SJSA1 (cell line): ENCODE measurements at places on chromosomes 1 and 21.
A peak's percentile ranks its signal among the peaks of the same experiment; 100 is the strongest.

- no peak for DNase-seq
Observed at GRCh38 chr21:8989721-8990325, 1531.6 kb upstream of the TPTE start.

DNA sequence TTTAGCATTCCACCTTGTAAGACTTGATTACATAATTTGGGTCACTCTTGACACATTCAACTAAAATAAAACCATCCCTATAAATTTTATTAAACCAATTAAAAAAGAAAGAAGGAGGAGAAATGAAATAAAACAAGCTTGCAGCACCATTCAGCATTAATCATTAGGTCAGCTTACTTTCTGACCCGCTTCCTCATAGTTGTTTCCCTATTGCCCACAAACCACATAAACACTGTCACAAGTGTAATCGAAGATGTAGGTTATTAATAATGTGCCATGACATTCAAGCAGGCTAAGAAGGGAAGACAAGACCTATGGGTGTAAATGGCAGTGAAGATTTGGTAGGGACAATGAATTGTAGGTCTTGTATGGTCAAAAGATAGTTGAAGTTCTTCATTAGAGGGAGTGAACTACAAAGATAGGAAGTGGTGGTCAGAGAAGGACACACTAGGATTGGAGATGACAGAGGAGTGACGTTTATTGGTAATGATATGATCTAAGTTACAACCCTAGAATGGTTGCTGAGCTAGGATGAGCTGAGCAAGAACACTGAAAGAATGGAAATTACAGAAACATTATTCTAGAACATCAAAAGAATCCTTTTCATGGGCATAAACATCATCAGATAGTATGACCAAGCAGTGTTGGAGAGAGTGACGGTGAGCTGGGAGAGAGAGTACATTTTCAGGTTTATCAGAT is 231.5 kb downstream of the KCNT2 start:
- DNase-seq, result no peak

DNA sequence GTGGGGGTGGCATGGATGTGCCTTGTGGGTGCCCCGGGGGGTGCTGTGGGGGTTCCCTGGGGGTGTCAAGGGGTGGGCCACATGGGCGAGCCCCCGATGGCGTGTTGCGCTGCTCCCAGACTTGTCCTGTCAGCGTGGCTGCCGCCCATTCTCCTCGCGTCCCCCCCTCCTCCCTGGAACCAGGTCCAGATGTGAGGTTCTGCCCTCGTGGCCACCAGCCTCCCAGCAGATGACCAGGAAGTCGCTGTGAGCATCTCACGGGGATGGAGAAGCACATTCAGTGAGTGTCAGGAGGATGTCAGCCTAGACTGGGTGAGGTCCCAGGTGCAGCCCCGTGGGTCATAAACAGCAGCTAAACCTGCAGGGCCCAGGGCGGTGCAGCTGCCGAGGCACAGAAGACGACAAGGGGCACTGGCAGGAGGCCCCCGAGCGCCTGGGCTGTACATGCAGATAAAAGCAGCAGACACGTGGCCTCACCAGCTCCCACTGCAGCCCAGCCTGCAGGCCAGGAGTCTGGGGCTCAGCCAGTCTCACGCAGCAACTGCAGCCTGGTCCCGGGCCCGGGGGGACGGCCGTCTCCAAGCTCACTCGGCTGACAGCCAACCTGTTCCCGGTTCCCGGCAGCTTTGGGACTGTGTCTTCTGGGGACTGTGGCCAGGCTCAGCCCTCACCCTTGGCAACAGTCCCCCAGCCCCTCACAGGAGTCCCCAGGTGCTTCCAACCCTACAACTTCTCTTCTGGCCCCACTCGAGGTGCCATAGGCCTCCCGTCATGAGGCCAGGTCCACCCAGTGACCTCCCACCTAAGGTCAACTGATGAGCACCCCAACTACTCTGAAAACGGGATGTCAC is 17.5 kb upstream of the COL6A2 start:
- DNase-seq, result no peak

- no peak for DNase-seq
Observed at GRCh38 chr1:33516428-33516827, 44.0 kb downstream of the ZSCAN20 start.

DNA sequence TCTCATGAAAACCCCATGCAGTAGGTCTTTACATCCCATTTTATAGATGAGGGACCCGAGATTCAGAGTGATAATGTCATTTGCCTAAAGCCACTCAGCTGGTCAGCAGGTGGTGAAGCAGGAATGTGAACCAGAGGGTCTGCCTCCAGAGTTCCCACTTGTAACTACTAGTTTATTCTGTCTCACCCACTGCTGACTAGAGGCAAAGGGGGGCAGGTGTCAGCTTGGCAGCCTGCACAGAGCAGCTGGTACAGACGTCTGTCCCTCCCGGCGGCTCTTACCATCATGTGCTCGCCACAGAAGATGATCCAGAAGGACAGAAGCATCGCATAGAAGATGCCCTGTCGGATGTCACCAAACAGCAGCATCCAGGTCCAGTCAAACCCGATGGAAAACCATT is 82.4 kb downstream of the WLS start:
- DNase-seq, result no peak

DNA sequence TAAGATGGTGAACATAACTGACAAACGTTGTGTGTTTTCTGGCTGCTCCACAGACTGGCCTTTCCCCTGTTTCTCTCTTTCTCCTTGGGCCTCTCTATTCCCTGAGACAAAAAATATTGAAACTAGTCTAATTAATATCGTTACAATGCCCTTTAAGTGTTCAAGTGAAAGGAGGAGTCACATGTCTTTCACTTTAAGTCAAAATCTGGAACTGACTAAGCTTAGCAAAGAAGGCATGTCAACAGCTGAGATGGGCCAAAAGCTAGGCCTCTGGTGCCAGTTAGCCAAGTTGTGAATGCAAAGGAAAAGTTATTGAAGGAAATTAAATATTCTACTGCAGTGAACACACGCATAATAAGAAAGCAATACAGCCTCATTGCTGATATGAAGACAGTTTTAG is 32.2 kb upstream of the FCRL3 start:
- no peak for DNase-seq

DNA sequence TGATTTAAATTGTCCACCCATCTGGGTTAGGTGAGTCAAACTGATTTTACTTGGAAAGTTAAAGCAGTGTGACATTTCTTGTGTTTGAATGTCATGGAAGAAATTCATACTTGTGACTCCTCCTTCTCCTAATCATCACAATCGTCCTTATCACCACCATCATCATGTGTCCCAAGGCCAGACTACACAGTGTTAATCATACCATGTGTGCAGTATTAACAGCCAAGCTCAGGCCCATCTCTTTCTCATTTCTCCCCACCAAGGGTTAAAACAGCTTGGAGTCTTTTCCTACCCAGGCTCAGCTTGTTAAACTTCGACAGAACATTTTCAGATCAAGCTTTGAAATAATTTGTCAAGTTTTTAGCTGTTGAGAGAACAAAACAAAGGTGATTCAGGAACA is 22.5 kb upstream of the PLA2G2E start:
- no peak for DNase-seq

GRCh38 chr1:204443260-204443619 is 31.6 kb upstream of the PPP1R15B start:
- no peak for DNase-seq

DNA sequence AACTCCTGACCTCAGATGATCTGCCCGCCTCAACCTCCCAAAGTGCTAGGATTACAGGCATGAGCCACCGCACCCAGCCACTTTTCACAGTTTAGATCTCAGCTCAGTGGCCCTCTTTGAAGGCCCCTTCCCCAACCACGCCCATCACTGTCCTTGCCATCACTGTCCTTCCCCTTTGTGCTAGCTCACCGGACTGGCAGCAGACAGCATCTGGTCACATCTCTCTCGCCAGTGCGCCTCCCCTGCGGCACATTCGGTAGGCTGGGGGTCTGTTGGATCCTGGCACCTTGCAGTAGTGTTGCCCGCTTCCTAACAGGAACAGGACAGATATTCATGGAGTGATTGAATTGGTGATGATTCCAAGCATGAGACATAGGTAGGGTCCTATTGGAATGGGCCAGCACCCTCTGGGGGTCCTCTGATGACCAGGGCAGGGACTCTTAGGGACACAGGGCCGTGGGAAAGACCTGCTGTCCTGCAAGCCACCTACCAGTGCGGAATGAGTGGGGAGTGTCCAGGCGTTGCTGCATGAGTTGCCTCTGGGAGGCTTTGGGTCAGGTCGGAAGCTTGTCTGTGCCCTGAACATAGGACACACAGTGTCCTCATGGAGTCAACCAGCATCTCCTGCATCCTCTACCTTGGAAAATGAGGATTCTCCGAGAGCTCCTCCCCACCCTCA is 178.8 kb upstream of the VAMP3 start:
- no peak for DNase-seq

GRCh38 chr1:175094626-175095025 is 27.0 kb downstream of the TNN start:
- DNase-seq, result no peak

DNA sequence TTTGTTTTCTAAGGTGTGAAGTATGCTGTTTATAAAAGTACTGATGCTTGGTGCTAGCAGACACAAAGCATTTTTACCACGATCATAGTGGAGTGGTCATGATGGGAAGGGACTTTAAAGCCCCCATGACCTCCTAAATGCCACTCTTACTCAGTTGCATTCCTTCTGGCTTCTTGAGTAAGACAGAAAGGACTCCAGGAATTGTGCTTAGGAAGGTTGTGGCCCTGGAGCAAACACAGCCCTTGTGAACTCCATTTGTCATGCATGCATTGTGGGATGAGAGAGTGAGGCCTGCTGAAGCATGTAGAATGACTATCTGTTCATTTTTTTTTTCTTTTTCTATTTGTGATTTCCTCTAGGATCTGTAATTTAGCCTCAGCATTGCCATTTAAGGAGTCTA is 34.2 kb downstream of the AK5 start:
- no peak for DNase-seq

- no peak for DNase-seq
Observed at GRCh38 chr1:205792961-205793673, 17.8 kb upstream of the RAB29 start.

DNA sequence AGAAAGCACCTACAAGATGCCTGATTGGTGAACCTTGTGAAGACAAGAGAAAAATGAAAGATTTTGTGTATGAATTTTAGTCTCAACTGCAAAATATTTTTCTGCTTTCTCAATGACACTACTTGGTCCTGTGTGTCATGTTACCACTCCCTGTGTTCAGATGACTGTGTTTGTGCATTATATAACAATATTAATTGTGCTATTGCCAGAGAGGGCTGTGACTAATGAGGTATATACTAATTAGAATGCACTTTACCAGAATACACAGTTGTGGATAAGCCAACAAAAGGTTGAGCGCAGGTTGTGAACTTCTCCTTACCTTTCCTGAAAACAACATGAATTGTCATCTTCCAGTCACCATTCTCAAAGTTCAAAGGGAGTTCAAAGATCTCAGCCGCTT is 17.3 kb upstream of the FMO2 start:
- no peak for DNase-seq

DNA sequence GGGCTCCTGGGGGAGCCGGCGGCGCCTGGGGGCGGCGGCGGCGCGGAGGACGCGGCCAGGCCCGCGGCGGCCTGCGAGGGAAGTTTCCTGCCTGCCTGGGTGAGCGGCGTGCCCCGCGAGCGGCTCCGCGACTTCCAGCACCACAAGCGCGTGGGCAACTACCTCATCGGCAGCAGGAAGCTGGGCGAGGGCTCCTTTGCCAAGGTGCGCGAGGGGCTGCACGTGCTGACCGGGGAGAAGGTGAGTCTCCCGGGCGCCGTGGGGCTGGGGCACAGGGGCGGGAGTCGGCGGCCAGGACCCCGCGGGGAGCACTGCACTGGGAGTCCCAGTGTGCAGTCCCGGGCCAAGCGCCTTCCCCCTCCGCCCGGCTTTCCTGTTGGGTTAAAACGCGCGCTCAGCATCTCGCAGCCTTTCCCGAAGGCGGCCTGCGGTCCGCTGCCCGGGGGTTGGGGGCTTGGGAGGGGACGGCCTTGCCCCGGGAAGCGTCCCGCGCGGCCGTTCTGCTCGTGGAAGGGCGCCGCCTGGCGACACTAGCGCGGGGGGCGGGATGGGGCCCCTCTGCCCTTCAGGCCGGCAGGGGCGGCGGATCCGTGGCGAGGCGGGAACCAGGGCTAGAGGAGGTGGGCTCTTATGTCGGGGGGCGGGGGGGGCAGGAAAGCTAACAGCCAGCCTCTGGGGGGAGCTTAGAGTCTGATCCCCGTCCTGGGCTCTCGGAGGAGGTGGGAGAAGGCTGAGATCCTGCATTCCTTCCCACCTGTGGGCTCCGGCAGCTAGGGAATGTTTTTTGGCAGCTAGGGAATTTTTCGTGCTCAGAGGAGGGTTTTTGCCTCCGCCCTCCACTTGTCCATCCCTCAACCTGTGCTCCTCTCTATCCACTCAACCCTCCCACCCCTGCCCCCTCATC is 1.1 kb downstream of the HUNK start:
- peak; percentile 82 for DNase-seq

- no peak for DNase-seq
Observed at GRCh38 chr1:4724001-4724400, 69.6 kb downstream of the AJAP1 start.

DNA sequence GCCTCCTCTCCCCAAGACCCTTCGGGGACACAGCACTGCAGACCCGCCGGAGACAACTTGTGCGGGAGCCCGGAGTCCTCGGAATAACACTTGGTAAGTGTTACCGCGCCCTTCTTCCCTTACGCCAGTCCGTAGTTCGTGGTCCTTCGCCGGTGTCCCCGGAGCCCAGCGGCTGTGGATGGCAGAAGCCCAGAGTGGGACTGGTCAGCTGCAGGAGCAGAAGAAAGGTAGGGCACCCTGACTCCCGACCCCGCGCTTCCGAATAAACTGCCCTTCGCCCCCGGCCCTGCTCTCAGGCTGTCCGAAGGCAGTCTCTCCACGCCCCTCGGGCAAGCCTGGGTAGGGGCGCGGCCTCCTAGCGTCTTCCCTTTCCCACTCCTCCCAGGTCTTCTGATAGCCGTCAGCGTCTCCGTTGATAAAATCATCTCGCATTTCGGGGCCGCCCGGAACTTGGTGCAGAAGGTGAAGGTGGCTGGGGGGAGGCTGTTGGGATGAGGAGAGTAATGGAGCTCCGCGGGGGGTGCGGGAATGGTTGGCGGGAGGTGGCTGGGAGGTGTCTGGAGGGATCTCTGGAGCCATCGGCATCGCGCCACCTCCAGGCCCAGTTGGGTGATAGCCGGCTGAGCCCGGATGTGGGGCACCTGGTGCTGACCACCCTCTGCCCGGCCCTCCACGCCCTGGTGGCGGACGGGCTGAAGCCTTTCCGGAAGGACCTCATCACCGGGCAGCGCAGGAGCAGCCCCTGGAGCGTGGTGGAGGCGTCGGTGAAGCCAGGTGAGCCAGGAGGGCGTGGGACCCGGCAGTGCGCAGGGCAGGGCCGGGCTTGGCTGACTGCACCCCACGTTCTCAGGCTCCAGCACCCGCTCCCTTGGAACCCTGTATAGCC is 4.3 kb downstream of the RUSC1 start:
- peak; percentile 76 for DNase-seq

DNA sequence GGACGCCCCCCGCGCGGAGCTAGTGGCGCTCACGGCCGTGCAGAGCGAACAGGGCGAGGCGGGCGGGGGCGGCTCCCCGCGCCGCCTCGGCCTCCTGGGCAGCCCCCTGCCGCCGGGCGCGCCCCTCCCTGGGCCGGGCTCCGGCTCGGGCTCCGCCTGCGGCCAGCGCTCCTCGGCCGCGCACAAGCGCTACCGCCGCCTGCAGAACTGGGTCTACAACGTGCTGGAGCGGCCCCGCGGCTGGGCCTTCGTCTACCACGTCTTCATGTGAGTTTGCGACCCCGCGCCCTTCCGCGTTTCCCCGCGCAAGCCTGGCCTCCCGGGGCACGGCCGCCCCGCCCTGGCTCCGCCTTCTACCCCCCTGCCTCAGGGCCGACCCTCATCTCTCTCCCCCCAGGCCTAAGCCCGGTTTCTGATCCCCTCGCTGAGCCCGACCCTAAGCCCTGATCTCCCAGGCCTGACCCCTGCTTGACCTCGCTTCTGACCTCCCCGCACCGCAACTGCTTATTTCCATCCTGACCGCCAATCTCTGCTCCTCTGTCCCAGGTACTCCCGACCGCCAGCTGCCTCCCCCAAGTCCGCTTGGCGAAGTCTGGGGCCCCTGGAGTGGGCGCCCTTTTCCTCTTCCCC is 669 bp downstream of the KCNQ4 start:
- no peak for DNase-seq
